Right ventricle myocardium superior (tissue), 1 donor: ENCODE measurements at places on chromosomes 12 and 14. TPM values are rescaled to one million over a fixed set of nuclear protein-coding genes. Genes with fewer than 3 reads are reported as not detected.

INHBE gene
- total RNA-seq = not detected

GRCh38 chr12:58412461-58413060, 471.2 kb downstream of the ATP23 start:
- DNase-seq = no peak

DNA sequence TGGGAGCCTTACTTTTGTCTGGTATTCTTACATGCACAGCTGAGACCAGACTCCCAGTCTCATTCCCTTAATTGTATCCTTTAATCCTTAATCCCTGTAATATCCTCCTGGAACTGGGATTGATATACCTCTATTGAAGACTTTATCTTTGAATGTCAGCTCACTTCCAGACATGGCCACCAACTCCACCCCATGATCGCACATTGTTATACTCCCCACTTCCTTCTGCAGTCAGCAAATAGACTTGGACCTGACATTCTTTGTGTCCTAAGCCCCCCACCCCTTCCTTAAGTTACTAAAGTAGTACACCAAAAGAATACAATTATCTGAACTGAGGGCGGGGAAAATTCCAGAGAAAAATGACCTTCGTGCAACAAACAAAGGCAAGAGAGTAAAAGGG, 8.6 kb upstream of the OSBPL8 start:
- DNase-seq = no peak

- no peak for DNase-seq
These were observed 43.6 kb downstream of the IRF2BPL start for GRCh38 chr14:76984787-76985375.

- DNase-seq = no peak
These were observed 182.5 kb upstream of the RGS6 start for GRCh38 chr14:71749613-71750238.

DNA sequence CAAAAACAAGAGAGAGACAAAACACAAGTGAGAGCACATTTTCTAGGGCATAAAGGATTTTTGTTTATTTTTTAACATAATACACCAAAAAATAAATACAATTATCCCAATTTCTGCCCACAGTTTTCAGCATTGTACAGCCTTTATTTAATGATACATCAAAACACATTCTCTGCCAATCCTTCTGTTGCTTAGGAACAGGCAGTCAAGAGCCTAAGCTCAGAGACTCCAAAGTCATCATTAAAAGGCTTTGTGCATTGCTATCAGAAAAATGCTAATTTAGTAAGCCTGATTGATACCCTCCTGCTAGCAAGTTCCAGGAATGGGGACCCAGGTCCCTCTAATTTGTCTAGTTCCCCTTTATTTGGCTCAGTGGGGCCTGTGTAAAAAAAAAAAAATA, 536.5 kb downstream of the RPS29 start:
- DNase-seq = no peak

NIN gene
- 22.8 TPM for total RNA-seq

DNA sequence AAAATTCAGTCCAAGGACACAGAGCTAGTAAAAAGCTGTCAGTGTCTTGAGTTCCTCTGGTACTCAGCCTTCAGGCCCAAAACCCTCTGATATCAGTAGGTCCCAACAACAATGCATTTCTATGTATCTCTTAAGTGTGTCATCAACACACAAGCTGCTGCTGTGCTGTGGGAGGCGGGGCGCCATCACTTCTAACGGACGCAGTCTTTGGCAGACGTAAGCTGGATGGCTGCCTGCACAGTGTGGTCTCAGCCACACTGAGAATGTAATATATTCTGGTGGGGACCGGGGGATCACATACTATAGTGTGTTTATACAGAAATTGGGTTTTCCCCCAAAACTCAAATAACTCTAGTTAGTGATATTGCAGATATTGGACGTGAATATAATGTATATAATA, 123.9 kb downstream of the SUDS3 start:
- DNase-seq = peak; percentile 52
